ENCODE measurements at places on chromosomes 12 and 14.

DNA sequence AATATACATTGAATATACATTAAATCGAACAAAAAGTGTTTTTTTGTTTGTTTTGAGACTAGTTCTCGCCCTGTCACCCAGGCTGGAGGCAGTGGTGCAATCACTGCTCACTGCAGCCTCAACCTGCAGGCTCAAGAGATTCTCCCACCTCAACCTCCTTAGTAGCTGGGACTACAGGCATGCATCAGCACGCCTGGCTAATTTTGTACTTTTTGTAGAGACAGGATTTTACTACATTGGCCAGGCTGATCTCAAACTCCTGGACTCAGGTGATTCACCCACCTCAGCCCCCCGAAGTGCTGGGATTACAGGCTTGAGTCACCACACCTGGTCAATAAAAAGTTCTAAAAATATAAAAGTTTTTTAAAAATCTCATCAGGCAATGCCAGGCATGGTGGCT lies 10.2 kb upstream of the RNF212B start:
- DNase-seq, result no peak

GRCh38 chr12:65699251-65699650 lies 125.0 kb upstream of the HMGA2 start:
- no peak for DNase-seq

DNA sequence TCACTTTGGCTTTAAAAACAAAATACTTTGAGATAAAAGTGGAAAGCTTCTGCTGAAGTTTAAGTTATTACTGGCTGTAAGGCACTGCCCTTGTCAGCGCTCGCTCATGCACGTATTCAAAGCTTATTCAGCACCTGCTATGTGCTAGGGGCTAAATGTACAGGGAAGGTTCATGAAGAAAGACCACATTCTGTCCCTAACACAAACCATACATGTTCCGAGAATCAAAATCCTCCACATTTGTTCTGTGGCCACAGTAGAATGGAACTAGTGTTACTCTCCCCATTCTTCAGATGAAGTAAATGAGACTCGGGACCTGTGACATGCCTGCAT lies 33.8 kb upstream of the GPR68 start:
- DNase-seq, result no peak

- no peak for DNase-seq
Measured at GRCh38 chr14:76152333-76152681, 585 bp downstream of the GPATCH2L start.

DNA sequence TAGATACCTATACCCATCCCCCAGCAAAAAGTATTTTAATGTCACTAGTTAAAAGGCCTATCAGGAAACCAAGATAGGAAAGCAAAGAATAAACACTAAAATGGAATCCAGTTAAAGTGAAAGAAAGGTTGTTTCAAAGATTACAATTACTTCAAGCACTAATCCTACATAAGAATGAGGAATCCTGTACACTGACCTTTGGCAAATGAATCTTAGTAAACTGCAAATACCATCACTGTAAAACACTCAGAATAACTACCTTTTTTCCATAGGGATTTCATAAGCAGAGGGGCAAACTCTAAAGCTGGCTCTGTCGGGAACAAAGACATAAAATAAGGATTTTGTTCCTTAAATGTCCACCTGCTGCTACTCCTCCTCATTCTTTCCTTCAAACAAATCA lies 25.9 kb downstream of the CEP83 start:
- DNase-seq, result no peak

DNA sequence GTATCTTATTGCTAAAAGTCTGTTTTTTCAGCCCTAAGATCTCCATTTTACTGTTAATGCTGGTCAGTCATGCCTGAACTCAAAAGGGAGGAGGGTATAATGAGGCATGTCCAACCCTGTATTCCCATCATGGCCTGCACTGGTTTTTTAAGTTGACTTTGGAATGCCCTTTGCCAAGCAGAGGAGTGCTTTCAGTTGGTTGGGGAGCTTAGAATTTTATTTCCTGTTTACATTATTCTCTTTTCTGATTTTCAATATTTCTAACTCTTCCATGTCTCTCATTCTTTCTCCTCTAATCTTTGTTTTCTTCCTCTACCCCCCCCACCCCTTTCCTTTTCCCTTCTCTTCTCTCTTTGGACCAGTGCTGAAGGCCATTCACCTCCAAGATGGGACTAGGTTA lies 4.9 kb upstream of the DHRS2 start:
- DNase-seq, result no peak

- no peak for DNase-seq
Measured at GRCh38 chr12:53571295-53571694, 54.9 kb downstream of the ATF7 start.

DNA sequence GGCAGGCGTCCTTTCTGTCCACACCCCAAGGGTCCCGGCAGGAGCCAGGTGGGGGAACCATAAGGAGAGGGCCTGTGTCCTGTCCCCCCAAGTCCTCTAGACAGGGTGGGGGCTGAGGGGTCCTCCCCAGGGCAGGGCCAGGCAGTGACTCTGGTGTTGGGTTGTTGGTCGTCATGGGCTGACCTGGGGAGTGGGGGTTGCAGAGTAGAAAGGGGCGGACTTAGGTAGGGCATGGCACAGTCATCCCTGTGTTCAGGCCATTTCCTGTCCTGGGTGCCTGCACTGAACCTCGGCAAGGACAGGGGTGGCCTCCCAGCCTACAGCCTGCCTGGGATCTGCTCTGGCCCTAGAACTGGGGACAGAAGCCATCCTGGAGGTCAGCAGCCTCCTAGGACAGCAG lies 356.2 kb downstream of the TMEM121 start:
- no peak for DNase-seq

- no peak for DNase-seq
Measured at GRCh38 chr14:95261616-95262510, 57.8 kb downstream of the CLMN start.

DNA sequence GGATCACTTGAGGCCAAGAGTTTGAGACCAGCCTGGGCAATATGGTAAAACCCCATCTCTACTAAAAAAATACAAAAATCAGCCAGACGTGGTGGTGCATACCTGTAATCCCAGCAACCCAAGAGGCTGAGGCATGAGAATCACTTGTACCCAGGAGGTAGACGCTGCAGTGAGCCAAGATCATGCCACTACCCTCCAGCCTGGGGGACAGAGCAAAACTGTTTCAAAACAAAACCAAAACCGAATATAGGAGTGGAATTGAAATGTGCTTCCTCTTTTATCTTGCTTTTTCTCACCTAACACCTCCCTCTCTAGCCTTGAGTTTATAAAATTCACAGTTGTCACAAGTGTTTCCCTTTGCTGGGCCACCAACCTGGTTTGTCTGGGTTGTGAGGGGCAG lies 181.9 kb downstream of the PAH start:
- no peak for DNase-seq

GRCh38 chr14:36069535-36069900 lies 107.0 kb downstream of the PTCSC3 start:
- DNase-seq, result peak; percentile 69

- DNase-seq, result no peak
Measured at GRCh38 chr14:95465358-95465757, 51.1 kb downstream of the SYNE3 start.

- DNase-seq, result no peak
Measured at GRCh38 chr14:34220378-34220706, 241.7 kb downstream of the SPTSSA start.

- no peak for DNase-seq
Measured at GRCh38 chr12:50626026-50626425, 121.2 kb downstream of the DIP2B start.

DNA sequence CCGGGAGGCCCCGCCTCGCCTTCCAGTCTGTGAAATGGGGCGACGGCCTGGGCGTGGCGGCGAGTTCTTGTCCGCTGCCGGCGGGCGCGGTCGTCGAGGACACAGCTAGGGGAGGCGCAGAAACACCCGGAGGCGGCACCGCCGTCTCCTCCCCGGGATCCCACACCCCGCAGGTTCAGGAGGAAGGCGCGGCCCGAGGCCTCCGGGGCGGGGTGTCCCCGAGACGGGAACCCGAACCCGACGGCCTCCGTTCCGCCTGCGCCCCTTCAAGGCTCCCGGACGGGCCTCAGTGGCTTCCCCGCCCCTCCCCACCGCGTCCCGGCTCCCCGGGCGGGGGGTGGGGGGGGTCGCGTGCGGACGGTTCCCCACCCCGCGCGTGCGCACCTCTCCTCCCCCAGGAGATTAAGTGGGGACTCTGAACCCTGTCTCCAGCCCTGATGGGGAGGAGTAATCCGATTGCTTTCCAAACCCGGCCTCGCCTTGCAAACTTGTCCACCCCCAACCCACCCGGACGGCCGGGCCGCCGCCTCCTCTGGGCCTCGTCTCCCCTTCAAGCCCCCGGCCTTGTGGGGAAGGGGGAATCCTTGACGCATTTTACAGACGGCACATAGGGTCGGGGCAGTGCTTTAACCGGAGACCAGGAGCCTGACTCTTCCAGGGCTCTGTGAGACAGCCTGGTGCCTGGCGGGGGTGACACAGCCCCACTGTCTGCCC lies 35.3 kb upstream of the ANKRD9 start:
- DNase-seq, result no peak

DNA sequence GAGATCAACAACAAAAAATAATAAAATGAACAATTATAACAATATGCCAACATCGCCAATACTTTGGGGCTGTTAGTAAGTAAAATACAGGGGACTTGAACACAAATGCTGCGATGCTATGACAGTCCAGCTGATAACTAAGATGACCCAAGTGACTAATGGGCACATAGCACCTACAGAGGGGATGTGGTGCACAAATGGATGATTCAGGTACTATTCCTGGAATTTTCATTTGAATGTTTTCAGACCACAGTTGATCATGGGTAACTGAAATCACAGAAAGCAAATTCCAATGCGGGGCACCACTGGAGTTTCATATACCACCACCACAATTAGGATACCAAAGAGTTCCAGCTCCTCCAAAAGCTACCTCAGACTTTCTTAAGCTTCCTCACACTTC lies 82.9 kb downstream of the RCOR1 start:
- DNase-seq, result no peak

GRCh38 chr12:70982286-70982685 lies 61.7 kb upstream of the PTPRR start:
- DNase-seq, result no peak

- DNase-seq, result peak; percentile 78
Measured at GRCh38 chr14:63045234-63045611, at the start of gene KCNH5. KCNH5 (minus strand) TSS chr14:63045458; CDS start chr14:63045186, 272 bp downstream.

DNA sequence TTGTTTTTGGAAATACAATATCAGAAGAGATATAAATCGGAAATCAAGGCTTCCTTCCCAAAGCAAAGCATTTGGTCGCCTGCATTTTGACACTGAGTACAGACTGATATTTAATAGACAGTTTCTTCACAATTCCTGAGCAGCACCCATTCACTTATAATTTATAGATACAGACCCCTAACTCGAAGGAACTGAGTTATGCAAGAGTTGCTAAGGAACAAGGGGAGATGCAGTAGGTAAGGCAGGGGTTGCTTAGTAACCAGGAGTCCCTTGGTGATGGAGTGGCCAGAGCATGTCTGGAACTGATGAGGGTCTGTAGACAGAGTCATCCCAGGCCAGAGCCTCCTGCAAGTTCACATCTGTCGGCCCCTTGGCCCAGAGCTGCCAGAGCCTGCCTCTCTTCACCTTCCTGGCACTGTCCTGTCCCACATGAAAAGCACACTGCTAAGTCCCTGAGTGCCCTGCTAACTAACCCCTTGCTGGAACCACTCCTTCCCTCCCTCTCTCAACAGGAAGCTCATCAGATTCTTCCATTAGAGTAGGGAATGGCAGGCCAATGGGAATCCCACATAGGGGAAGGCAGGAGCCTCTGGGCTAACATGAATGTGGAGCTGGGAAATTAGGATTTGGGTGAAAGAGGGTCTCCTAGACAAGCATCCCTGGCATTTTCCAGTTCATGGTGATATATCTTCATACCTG lies 3.6 kb upstream of the DHRS2 start:
- no peak for DNase-seq

DNA sequence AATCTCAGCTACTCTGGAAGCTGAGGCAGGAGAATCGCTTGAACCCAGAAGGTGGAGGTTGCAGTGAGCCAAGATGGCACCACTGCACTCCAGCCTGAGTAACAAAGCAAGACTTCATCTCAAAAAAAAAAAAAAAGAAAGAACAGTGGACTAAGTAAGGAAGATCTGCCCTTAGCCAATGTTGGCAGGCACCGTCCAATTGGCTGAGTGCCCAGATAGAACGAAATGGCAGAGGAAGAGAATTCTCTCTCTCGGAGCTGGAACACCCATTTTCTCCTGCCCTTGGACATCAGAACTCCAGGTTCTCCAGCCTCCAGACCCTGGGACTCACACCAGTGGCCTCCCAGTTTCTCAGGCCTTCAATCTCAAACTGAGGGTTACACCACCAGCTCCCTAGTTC lies 49.9 kb downstream of the ESR2 start:
- no peak for DNase-seq

DNA sequence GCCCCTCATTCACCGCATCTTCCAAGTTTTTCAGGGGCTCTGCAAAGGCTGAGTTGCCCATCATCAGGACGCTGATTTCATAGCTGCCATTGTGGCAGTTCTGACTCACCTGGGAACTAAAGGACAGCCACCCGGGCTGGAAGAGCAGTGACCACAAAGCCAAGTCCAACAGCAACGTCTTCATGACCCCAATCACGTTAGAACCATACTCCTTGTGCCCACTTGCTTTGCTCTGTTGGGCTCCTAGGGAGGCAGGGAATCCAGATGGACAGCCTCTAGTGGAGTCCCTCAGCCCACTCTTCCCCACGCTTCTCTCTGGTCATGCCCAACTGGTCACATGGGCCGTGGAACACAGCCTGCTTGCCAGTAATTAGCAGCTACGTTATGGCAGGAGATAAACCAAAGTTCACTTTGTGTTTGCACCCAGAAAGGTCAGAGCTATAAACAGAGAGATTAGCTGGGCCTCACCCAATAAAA lies at the start of gene GUCY2C:
GUCY2C (minus strand) TSS at position 335 of the 477 bp plus-strand sequence; CDS start at position 184, 151 bp downstream.
- DNase-seq, result no peak

GRCh38 chr12:108620236-108620879 lies 13.3 kb downstream of the SELPLG start:
- DNase-seq, result no peak

GRCh38 chr14:86766469-86766868 lies 1226.5 kb downstream of the GALC start:
- DNase-seq, result no peak

GRCh38 chr14:61766151-61766550 lies 3.9 kb downstream of the SNAPC1 start:
- DNase-seq, result no peak

- DNase-seq, result peak; percentile 91
Measured at GRCh38 chr12:125983094-125983783, 918.0 kb downstream of the AACS start.

DNA sequence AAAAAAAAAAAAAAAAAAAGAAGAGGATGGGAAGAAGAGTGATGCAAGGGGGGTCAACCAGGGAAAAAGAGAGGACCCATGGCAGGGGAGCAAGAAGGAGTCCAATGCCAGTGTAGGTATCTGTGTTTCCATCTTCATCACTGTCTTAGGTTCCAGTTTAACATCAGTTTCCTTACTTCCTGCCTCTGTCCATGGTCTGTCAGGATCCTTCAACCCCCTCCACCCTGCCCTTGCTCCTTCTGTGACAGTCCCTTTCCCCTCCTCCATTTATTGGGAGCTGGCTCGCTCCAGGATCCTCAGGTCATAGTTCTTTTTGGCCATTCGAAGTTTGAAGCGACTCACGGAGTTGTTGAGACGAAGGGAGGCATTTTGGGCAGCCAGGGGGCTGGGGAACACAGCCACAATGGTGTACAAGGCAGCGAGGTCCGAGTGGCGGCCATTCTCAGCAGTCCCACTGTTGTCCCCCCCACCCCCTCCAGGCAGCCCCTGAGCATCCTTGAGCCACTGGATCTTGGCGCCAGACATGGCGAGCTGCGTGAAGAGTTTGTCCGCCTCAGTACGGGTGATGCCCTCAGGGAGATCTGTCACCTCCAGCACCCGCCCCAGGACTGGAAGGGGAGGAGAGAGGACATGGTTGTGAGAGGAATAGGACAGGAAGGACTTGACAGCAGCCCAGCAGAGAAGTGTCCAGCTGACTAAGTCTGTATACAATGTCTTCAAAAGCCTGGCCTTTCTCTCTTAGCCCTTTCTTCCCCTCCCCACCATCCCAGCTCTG lies 3.7 kb upstream of the STAC3 start:
- DNase-seq, result no peak

All from NCI-H748 treated with DMSO at 0.1 percent for 48 hours (cell line).